ENCODE measurements at places on chromosomes 1 and 21. TPM values are rescaled to one million over a fixed set of nuclear protein-coding genes. Genes with fewer than 3 reads are reported as not detected.

Gene LRRC42
- total RNA-seq = 9.7 TPM

DNA sequence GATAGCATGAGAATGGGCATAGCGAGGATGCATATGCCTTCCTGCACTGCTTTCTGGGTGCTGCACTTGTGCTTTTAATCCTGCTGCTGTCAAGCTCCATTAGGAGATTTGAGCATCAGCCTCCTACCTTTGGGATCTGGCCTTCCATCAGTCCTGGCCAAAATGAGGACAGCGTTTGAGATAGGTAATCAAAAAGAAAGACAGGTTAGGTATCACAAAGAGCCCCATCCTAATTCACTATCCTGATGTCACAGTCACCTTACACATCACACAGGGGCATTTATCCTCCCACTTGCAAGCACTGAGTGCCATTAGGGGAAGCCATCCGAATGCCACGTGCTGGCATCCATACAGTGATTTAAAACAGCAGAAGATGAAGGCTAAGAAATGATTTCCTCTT, 13.2 kb upstream of the FAM163A start:
- DNase-seq = no peak

DNA sequence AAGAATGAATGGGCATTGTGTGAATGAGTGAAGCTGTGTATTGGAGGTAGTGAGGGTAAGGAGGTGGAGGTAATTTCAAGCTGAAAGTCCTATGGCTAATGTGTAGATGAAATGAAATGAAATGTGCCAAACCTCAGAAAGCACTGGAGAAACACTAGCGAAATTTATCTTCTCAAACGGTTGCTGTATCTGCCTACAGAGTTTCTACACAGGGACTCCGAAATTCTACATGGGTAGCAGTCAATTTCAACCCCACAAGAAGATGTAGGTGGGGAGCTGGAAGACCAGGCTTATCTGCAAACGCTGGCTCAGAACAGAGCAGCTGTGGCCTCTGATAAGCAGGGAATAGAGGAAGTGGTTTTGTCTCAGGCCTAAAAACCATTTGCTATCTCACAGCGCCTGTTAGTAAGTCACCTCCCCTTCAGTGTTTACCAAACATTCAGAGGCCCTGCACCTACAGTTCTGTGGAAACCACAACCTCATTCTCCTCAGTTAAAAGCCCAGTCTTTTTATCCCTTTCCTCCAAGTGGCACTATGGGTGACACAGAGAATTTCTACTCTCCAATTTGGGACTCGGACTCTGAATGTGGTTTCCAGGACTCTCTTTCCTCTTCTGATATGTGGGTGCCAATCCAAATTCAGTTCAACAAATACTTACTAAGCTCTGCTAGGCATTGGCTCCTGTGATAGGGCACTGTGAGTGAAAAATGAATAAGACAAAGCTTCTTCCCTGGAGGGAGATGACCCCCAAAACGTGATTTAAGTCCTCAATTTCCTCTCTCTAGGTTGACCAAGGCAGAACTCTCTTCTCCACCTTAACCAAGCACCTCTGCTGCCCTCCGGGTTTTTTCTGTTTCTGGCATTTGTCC, 17.2 kb upstream of the SLAMF6 start:
- peak; percentile 37 for DNase-seq

DNA sequence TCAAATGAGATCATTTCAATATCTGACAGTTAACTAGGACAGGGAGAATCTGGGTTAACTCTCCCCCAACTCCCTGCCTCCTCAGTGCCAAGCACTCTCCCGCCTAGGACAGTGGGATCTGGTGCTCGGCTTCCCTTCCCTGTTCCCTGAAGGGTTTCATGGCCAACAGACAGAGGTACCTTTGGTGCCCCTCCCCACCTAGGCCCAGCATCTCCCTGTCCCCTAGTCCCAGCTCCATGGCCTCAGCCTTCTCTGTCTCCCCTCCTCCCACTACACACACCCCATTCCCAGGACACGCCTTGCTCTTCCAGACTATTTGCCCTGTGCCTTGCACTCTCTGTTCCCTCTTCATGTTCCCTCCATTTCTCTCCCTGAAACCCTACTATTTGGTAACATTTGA, 77.1 kb downstream of the CD247 start:
- no peak for DNase-seq

GRCh38 chr21:17777072-17777765, 41.9 kb downstream of the C21orf91 start:
- DNase-seq = no peak

Gene KRTAP21-2
- total RNA-seq = not detected

GRCh38 chr1:3014443-3015268, 6.6 kb upstream of the ACTRT2 start:
- DNase-seq = no peak

Gene CCDC27
- total RNA-seq = not detected

GRCh38 chr1:33117440-33118085, 36.6 kb downstream of the AZIN2 start:
- no peak for DNase-seq

DNA sequence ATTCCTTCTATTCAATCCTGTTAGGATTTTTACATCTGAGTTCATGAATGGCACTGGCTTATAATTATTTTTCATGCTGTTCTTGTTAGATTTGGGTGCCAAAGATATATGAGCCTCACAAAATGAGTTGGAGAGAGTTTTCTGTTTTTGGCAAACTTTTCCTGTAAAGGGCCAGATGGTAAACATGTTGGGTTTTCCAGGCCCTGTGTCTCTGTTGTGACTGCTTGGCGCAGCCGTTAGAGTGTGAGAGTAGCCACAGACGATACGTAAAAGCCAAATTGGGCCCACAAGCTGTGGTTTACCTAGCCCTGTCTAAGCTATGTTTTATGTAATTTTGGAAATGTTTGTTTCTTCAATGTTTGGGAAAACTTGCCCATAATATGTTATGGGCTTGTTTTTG, 15.6 kb upstream of the CA6 start:
- DNase-seq = no peak

Gene CHD1L
- total RNA-seq = 34.3 TPM

GRCh38 chr1:25924454-25924853, 18.2 kb upstream of the STMN1 start:
- no peak for DNase-seq

- no peak for DNase-seq
Measured at GRCh38 chr1:245242989-245243388, 88.2 kb downstream of the KIF26B start.

Gene KCNJ6
- not detected for total RNA-seq

DNA sequence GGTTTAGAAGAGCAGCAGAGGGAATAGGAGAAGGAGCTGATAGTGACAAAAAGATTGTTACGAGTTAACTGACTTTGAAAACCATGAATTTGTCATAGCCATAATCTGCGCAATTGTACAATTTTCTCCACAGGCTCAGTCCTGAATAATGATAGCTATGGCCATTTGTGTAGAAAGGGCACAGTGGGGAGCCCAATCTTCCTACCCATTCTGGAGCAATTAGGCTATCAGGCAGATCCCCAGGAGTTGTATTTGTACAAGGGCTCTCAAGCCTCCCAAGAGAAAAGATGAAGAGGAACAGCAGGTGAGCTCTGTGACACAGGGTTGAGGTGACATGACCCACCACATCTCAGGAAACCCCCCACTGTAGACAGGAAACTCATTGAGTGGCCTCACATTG, 42.1 kb upstream of the SAMD13 start:
- no peak for DNase-seq

DNA sequence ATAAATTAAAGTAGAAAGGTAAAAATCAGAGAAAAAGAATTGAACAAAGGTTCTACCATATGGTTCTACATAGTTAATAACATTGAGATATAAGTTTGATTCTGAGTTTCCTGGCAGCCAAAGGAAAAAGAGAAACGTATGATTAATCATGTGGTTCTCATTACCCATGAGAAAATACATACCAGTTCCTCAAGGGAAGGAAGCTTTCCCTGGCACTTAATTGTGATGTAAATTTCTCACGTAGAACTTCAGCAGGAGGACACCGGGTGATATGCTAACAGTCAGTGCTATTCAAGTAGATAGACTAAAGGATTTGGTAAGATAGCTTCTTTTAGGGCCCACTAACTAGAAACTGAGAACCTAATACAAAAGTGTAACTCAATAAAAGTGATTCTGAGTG, 218.5 kb downstream of the NFIA start:
- DNase-seq = no peak

Gene RUNX3
- 2.6 TPM for total RNA-seq

GRCh38 chr21:25560271-25560685, 47.0 kb downstream of the MRPL39 start:
- DNase-seq = no peak

- DNase-seq = peak; percentile 61
Measured at GRCh38 chr1:32538887-32539583, at the start of gene ZBTB8A. Gene ZBTB8A (plus strand): TSS chr1:32539427. CDS start chr1:32592932, 53,505 bp downstream.

Gene SYT2
- not detected for total RNA-seq

Gene MGST3
- 141 TPM for total RNA-seq

Data from right lobe of liver (tissue), 6 donors.